ENCODE measurements at places on chromosomes 6 and 20.
A peak's percentile ranks its signal among the peaks of the same experiment; 100 is the strongest.

DNA sequence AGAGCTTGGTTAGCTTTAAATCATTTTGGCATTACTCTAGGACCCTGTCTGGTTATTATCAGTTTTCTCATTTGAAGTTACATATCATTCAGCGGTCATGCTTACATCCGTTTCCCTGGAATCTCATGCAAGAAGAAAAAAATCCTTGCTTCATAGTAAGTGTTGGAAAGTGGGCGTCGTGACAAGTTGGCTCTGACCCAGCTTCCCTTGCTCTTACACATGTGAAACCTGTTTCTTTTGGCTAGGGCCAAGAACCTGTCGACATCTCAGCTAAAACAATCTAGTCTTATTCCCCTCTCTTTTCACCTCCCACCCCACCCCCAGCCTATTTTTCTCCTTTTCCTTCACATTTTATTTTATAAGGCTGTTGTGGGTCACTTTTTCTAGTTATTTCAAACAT lies 45.5 kb downstream of the ANKS1A start:
- no peak for DNase-seq

- DNase-seq = no peak
Observed at GRCh38 chr20:59253779-59254319, 46.6 kb upstream of the EDN3 start.

- no peak for DNase-seq
Observed at GRCh38 chr6:26426691-26427450, 13.4 kb upstream of the BTN3A3 start.

DNA sequence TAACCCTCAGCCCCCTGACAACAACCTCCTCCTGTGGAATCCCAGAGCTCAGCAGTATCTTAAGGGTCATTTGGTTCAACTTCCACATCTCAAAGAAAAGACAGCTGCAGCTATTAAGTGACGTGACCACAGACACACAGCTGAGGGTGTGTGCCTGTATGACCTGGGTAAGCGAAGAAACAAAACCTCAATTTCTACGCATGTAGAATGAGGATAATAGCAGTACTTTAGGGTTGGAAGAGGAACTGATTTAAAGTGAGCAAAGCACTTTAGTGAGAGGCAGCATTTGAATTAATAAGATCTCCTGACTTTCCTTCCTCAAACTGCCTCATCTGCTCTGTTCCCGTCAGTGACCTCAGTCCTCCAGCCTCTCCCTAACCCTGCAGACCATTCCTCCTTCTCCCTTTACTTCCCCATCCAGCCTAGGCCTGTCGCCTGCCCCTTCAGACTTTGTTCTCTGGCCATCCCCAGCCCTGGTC lies 6.8 kb upstream of the ARMC2 start:
- no peak for DNase-seq

- DNase-seq = no peak
Observed at GRCh38 chr6:35026434-35027222, 114.5 kb downstream of the TCP11 start.

GRCh38 chr6:31888276-31889258 lies 8.9 kb downstream of the EHMT2 start:
- DNase-seq = no peak

DNA sequence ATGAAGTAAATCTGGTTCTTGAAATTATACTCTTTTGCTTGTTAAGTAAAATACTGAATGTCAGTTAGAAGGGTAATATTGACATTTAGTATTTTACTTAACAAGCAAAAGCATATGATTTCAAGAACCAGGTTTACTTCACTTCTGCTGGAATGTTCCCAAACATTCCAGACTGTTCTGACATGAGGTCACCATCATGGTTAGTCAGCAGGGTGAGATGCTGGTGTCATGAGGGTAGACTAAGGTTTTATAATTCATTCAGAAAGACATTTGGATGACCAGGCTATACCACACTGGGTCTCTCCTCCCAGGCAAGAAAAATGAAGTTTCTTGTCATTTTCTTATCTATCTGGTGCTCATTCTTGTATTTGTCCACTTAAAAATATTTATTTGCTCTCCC lies 414.4 kb upstream of the MMS22L start:
- DNase-seq = no peak

DNA sequence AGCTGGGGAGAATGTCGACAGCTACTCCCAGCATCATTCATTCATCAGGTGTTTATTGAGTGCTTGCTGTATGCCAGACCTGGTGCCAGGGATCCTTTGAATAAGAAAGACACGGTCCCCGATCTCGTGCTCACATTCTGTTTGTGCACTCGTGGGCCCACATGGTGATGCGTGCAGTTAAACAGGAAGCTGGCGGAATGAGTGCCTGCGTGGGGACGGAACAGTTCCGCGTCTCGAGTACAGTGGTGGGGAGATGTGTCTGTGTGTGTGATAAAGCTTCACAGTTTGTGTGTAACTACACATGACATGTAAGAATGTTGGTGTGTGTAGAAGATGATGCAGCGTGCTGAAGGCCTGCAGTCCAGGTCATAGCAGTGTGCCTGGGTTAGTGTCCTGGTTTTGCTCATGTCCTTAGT lies 6.5 kb downstream of the RBM38 start:
- no peak for DNase-seq

DNA sequence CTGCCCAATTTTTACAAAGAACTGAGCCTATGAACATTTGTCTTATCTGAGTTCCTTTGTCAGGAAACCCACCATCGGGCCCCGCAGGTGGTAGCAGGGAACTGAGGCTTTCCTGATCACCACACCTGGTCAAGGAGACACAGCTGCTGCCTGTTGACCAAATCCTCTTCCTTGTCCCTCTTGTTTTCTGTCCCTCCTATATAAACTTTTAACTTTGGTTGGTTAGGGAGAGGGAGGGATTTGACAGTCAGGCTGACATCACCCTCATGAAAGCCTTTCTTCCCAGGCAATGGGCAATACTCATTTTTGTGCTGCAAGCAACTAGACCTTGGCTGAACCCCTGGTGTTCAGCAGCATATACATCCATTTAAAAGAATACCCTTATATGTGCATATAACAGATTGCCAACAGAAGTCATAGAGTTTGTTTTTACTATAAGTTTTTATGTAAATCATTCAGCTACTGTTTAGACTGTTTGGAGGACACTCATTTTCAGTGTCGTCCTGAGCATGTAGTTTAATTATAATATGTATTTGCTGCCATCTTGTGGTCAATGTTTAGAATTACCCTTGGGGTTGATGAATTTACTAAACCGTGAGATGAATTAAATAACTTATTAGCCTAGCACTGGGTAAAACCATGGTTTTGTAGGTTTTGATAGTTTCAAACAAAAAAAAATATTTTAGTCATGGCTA lies 17.0 kb downstream of the CRISP1 start:
- peak; percentile 29 for DNase-seq

DNA sequence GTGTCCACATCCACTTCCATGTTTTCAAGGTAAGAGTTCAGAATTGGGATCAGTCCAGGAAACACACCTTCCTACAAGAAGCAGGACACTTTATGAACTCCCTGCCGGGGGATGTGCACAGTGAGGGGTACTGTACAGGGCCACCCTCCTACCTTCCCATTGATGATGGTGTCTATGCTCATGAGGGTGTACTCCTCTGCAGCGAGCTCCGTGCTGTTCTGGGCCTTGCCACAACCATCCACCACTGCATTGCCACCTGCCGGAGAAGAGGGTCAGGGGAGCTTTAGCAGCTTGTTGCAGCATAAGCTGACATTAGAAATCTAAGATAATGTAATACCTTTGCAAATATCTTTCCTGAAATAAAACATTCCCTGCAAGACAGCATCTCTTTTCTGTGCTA lies 44.8 kb downstream of the GCLC start:
- no peak for DNase-seq

DNA sequence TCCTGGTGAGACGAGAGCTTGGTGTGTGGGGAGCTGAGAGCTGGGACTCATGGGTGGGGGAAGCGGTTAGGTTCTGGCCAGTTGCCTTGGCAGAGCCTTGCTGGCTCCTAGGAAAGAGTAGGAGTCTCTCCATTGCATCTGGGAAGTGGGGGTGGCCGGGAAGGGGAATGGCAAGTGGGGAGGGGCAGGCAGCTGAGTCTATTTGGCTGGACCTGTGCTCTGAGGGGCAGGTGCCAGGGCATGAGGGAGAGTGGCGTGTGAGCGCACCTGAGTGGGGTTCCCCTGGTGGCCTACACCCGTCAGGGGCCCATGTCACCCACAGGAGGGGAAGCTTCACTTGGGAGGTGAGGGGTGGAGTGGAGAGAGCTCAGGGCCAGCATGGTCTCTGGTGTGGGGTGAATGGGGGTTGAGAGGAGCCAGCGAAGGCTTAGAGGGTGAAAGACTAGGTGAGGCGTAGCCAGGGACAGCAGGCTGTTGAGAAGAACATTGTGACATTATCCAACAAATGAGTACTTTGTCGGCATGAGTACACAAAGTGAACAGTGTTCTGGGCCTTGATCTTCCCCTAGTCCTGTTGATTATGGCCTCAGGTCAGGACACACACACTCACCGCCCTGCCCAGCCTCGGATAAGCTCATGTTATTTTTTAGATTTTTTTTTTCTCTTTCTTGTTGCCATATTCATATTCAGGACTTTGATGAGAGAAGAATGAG lies 59.8 kb downstream of the FAM120B start:
- DNase-seq = no peak

GRCh38 chr20:42336576-42336975 lies 718.4 kb upstream of the CHD6 start:
- DNase-seq = no peak

DNA sequence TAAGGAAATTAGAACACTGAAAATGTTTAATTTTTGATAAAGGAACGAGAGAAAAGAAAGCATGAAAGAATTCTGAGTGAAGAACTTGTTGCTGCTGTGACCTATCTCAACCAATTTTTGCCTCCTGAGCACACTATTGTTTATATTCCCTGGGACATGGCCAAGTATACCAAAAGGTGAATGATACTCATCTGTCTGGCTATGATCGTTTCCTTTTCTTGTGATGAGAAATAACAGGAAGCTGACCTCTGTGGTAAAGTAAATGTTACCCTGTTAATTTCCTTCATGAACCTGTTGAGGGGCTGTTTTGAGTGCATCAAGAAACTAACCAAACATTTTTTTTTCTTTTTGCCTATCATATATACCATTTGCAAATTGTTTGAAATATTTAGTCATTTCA lies 69.1 kb downstream of the FIG4 start:
- peak; percentile 36 for DNase-seq

DNA sequence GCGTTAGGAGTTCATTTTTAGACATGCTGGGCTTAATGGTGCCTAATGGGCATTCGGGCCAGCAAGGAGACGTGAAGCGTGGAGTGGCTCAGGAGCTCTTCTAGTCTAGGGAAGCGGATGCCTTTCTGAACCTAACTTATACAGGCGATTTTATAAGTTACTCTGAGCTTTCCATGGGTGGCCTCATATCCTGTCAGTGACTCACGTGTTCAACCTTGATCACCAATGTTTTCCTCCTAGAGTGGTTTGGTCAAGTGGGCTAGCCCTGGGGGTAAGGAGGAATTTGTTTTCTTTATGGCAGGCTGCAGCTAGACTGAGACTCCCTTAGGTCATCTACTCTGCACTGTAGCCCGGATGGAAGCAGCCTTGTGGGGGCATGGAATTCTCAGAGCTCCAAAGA lies 52.1 kb downstream of the PLAGL1 start:
- DNase-seq = no peak

DNA sequence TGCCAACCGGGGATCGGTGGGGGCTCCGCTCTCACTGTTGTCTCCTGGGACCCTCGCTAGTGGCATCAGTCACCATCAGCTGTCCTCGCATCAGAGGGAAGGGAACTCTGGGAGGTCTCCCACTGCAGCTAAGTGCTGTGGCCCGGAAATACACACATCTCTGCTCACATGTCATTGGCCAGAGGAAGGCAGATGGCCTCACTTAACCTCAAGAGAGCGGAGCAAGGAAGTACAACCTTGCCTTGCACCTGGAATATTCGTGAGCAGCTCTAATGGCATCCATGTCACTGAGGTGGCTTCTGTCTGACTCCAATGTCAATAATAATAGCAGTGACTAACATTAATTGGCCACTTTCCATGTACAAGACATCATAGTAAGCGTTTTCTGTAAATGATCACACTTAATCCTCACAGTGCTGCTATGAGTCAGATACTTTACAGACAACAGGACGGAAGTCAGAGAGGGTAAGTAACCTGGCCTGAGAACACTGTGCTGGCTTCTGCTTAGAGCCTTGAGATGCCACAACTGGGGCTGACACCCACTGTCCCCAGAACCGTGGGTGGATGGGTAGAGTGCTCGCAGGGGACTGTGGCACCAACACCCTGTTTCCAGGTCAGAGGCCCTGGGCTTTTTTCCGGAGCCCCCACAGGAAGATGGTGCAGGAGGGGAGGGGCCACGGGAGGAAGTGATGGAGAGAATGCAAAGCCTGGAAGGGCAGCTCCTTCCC lies 6.0 kb downstream of the LHFPL5 start:
- DNase-seq = peak; percentile 81

- DNase-seq = no peak
Observed at GRCh38 chr20:3874194-3874844, 14.9 kb upstream of the PANK2 start.

GRCh38 chr6:34301408-34301807 lies 52.6 kb upstream of the SMIM29 start:
- DNase-seq = no peak

- no peak for DNase-seq
Observed at GRCh38 chr6:133644548-133644891, 244.4 kb upstream of the TCF21 start.

GRCh38 chr6:134640229-134640628 lies 309.7 kb downstream of the ALDH8A1 start:
- no peak for DNase-seq

- no peak for DNase-seq
Observed at GRCh38 chr6:111267764-111268333, 180.5 kb downstream of the SLC16A10 start.

DNA sequence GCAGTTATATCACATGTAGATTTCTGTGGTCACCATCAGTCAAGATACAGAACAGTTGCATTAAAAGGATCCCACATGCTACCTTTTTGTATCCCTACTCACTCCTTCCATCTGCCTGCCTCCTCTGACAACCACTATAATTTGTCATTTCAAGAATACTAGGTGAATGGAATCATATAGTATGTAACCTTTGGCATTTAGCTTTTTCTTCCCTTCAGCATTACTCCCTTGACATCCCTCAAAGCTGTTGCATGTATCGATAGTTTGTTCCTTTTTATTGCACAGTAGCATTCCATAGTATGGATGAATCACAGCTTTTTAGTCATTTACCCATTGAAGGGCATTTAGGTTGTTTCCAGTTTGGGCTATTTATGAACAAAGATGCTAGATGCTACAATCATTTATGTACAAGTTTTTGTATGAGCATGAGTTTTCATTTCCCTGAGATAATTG lies 26.1 kb downstream of the NCOA7 start:
- no peak for DNase-seq

DNA sequence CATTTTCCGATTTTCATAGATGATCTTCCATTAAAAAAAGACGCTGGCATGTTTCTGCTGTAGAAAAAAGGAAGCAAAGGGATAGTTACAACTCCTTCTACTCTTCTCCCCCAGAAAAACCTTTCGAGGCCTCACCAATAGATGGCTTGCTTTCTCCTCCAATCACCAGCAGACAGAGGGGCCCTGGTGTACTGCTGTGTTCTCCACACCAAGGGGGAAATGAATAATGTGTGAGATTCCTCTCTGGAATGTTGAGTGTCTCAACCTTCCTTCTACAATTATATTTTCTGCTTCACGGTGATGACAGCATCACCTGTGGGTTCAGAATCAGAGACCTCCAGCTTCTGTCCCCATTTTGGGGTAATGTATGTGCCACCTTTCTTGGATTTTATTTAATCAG lies 185.7 kb upstream of the FLRT3 start:
- no peak for DNase-seq
